ENCODE measurements at places on chromosomes 3 and 15. TPM values are rescaled to one million over a fixed set of nuclear protein-coding genes. Genes with fewer than 3 reads are reported as not detected.

Gene ERICH6
- not detected for polyA plus RNA-seq

Gene CPNE9
- polyA plus RNA-seq: 0.32 TPM

Gene HRG
- not detected for polyA plus RNA-seq

Gene BOC
- 0.53 TPM for polyA plus RNA-seq

Gene MNS1
- not detected for polyA plus RNA-seq

Gene CDHR4
- polyA plus RNA-seq: not detected

Gene IQGAP1
- 16.6 TPM for polyA plus RNA-seq

Gene SMCO1
- polyA plus RNA-seq: not detected

Gene TMEM212
- polyA plus RNA-seq: not detected

Gene XRN1
- polyA plus RNA-seq: 21.1 TPM

Gene TRH
- polyA plus RNA-seq: 2.6 TPM

Gene IGF1R
- 12.3 TPM for polyA plus RNA-seq

Gene SERPINI1
- 150 TPM for polyA plus RNA-seq

Gene LRRC31
- not detected for polyA plus RNA-seq

Gene THAP10
- 7.2 TPM for polyA plus RNA-seq

Gene BTD
- 4.6 TPM for polyA plus RNA-seq

Gene BTBD1
- polyA plus RNA-seq: 156 TPM

Gene CCR8
- polyA plus RNA-seq: not detected

Gene DAPK2
- polyA plus RNA-seq: 0.18 TPM

Gene C2CD4A
- not detected for polyA plus RNA-seq

Gene CLDN16
- not detected for polyA plus RNA-seq

Gene ALDH1L1
- polyA plus RNA-seq: not detected

Gene PCSK6
- 1.4 TPM for polyA plus RNA-seq

Gene B3GNT5
- 6.1 TPM for polyA plus RNA-seq

Gene FETUB
- polyA plus RNA-seq: not detected

Gene CELF6
- polyA plus RNA-seq: 68.6 TPM

Gene EPHB3
- 4.3 TPM for polyA plus RNA-seq

Gene LRRC49
- polyA plus RNA-seq: 141 TPM

Gene CDCP1
- polyA plus RNA-seq: not detected

Gene ITGB5
- polyA plus RNA-seq: 1.2 TPM

Gene SLC22A13
- polyA plus RNA-seq: 0.16 TPM

Gene ACTC1
- polyA plus RNA-seq: not detected

Gene CP
- not detected for polyA plus RNA-seq

Gene LHFPL4
- 37.4 TPM for polyA plus RNA-seq

Gene CD200R1
- polyA plus RNA-seq: 0.72 TPM

Gene ANKRD63
- polyA plus RNA-seq: not detected

Gene PIF1
- polyA plus RNA-seq: 0.58 TPM

Gene MKRN2OS
- 0.36 TPM for polyA plus RNA-seq

Gene ARHGAP31
- polyA plus RNA-seq: not detected

Gene PLS1
- 0.31 TPM for polyA plus RNA-seq

Gene PRR20G
- polyA plus RNA-seq: not detected

Gene CSTA
- not detected for polyA plus RNA-seq

Gene DAZL
- 0.20 TPM for polyA plus RNA-seq

Gene CMTM6
- polyA plus RNA-seq: 10.1 TPM

Gene NANOGP8
- polyA plus RNA-seq: not detected

Gene THPO
- polyA plus RNA-seq: 0.59 TPM

Gene PAQR5
- not detected for polyA plus RNA-seq

Gene USF3
- polyA plus RNA-seq: 15.4 TPM

Gene NOX5
- not detected for polyA plus RNA-seq

Gene FBLN2
- 0.30 TPM for polyA plus RNA-seq

Gene SLCO2A1
- polyA plus RNA-seq: not detected

Gene GPR156
- polyA plus RNA-seq: 0.22 TPM

Gene IVD
- polyA plus RNA-seq: 36.1 TPM

Gene PARP14
- not detected for polyA plus RNA-seq

Gene AGBL1
- 0.12 TPM for polyA plus RNA-seq

Gene ZPLD1
- polyA plus RNA-seq: not detected

Gene DISP2
- 26.0 TPM for polyA plus RNA-seq

Gene CYP8B1
- not detected for polyA plus RNA-seq

Gene GABRA5
- polyA plus RNA-seq: 25.3 TPM

Gene P3H2
- polyA plus RNA-seq: 0.68 TPM
